ENCODE measurements at places on chromosomes 5 and 9. TPM values are rescaled to one million over a fixed set of nuclear protein-coding genes. Genes with fewer than 3 reads are reported as not detected.

SELENOP gene
- 433 TPM for total RNA-seq

PCDHB4 gene
- 3.8 TPM for total RNA-seq

FRRS1L gene
- total RNA-seq = 7.8 TPM

MPDZ gene
- total RNA-seq = 96.8 TPM

SLC6A7 gene
- not detected for total RNA-seq

CHD1 gene
- 146 TPM for total RNA-seq

HMGCR gene
- 81.5 TPM for total RNA-seq

NRG2 gene
- total RNA-seq = 1.4 TPM

EGR1 gene
- total RNA-seq = 12.8 TPM

ANGPTL2 gene
- total RNA-seq = 37.7 TPM

INSYN2B gene
- total RNA-seq = 0.26 TPM

DNA sequence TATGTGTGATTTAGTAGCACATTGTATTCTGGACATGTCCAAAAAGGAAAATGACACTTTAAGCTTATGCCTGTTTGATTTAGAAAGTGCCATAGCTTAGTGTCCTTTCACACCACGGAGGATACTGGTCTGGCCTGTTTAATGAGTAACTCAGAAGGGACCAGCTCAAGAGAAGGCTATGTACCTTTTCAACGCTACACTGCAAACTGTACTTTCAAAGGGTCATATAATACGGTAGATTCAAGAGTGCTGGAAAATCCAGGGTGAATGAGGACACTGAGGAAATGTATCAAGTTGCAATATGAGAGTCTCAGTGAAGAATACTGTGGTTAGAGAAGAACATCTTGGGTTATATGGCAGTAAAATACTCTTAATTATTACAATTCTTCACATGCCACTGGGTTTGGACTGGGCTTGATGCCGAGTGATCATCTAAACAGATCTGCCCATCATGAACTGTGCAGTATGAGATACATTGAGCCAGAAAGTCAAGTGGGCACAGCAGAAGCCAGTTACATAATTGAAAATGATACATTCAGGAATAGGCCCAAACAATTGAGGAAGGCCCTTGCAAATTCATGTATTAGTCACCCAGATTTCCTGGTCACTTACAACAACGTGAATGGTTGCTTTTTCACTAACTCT is 1211.5 kb upstream of the CDH9 start:
- no peak for DNase-seq

DNA sequence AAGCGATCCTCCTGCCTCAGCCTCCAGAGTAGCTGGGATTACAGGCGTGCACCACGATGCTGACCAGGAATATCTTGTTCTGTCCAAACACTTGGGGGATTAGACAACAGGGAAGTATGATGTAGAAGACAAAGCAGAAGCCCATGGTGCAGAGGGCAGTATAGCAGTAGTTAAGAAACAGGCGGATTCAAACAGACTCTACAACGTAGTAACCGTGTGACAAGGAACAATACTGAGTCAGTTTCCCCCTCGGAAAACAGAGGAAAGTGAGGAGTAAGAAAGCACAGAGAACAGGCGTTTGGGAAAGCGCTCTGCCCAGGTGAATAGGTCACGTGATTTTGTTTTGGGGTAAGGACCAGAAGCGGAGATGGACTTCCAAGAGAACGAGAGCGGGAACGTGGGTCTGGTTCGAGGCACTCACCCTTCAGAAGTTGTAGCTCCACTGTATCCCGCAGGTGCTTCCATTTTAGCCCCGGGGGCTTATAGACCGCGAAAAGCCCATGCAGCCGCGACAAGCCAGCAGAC is 306 bp downstream of the TRUB2 start:
- DNase-seq = no peak

- DNase-seq = no peak
These were observed 345.5 kb upstream of the PAPPA start for GRCh38 chr9:115808108-115808507.

DNA sequence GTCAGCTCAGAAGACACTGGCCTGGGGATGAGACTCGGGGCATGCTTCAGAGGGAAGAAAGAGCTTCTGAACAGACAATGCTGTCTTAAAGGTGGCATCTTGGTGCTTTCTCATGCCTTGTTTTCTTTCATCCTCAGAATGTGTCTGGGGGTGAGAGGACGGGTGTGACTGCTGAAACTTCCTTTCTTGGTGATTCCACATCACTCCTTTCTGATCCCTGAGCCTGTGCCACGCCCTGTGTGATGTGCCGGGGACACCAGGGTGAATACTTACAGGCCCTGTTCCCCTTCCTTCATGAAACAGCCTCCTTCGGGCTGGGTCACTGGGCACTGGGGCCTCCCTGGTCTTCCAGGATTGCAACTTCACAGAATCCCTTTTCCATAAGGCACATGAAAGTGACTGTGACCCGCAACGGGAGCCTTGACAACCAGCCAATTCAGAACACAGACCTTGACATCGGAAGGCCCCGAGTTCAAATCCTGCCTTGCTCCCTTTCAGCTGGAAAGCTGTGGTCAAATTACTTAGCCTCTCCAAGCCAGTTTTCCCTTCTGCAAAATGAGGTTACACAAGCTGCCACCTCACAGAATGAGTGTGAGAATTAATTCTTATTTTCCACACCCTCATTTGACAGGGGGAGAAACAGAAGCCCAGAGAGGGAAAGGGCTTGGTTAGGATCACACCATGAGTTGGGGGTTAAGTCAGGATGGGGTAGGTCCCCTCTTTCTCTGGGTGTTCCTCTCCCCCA is 44.1 kb upstream of the IL17B start:
- DNase-seq = no peak

- DNase-seq = no peak
These were observed 17.0 kb downstream of the BICD2 start for GRCh38 chr9:92747459-92748232.

DNA sequence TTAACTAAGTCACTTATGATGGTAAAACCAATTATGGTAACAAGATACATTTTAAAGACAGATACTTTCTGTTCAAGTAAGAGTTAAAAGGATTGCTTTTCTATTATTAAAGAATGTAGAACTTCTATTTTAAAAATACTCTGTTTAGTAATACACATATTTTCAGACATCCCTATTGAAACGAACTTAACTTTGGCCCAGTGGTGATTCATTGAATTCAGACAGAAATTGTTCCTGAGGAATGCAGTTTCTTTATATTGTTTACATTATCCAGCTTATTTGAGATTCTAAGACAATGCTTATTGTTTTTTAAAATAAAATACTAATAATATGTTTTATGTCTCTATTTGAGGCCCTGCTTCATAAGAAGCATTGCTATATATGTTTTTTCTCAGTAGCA is 816.4 kb downstream of the SEMA5A start:
- DNase-seq = no peak

GRCh38 chr5:62460578-62460983 is 48.0 kb downstream of the IPO11 start:
- DNase-seq = peak; percentile 23

- no peak for DNase-seq
These were observed 195.6 kb upstream of the RAI14 start for GRCh38 chr5:34460496-34460895.

DNA sequence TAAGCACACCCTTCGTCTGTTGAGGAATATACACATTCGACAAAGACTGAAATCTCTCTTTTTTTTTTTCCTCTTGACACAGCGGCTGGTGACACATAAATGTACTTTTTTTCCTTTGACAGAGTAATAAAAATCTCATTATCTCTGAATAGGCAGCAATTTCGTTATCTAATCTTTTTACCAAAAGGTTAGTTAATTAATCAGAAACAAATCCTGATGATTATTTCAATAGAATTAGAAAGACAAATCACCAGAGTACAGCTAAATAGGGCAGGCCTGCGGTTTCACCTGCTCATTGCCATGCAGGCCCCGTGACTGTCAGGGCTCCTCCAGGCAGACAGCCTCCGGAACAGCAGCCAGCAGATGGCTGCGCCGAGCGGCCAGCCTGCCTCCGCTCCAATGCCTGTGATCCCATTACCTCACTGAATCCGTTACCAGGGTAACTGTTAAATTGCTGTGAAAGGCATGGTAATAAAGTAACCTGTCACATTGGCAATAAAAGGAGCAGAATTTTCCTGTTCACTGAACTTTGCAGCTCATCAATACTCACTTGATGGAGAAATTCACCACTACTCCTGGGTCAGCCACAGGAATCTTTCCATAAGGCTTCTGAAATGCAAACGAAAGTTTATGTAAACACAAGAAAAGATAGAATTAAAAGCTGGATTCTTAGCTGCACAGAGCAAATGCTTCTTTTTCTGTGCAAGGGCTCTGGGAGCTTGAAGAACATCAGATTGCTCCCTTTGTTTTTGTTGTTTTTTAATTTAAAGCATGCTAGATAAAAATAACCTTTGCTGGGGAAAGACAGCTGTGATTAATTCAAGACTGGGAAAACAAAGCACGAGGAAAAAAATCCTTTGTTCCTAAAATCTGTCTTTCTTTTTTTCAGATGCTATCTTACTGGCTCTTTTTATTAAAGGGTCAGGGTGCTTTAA is 666.4 kb upstream of the ZNF608 start:
- peak; percentile 69 for DNase-seq

DNA sequence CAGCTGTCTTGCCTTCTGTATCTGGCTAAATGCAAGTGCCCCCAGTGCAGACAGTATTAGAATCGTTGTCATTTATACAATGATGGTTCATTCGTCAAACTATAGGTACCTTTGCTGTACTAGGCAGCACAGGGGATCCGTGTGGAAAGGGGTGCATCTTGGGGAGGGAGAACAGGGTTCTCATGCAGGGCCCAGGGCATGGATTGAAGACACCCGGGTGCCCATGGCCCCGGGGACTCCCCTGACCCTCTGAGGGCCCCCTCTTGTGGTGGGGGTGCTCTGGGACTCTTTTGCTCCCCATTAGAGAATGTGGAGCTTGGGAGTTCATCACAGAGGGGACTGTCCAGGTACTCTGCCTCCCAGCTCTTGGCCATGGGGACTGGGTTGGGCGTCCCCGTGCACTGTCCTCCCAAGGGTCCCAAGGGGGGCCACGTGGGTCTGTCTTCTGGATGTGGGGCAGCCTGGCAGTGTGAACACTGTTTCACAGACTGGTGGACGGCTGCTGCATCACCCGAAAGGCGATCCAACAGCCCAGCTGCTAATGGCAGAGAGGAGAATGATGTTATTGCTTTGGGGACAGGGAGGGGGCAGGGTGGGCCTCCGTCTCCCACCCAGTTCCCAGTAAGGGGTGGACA is 36.9 kb upstream of the RXRA start:
- DNase-seq = no peak

GRCh38 chr5:74490814-74491213 is 149.7 kb downstream of the ENC1 start:
- DNase-seq = no peak

DNA sequence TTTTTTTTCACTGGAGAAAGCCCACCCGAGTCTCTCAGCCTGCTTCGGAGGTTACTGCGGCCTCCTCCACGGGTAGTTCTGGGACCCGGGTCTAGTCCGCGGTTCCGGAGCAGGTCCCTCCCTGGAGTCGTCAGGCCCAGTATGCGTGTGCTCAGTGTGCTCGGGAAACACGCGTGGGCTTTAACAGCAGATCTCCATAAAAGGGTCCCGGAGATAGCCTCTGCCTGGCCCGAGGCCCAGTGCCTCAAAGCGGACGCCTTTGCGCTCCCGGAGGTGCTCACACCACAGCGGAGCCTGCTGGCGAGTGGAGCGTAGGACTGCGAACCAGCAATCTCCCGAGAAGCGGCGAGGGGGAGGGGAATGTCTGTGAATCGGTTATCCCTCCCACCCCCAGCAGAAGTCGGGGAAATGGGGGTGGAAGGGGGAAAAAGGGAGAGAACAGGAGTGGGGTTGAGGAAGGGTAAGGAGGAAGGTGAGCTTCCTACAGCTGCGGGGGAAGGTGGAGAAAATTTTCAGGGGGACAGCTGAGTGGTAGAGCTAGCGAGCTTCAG is 28.7 kb downstream of the CDKN2A start:
- no peak for DNase-seq

DNA sequence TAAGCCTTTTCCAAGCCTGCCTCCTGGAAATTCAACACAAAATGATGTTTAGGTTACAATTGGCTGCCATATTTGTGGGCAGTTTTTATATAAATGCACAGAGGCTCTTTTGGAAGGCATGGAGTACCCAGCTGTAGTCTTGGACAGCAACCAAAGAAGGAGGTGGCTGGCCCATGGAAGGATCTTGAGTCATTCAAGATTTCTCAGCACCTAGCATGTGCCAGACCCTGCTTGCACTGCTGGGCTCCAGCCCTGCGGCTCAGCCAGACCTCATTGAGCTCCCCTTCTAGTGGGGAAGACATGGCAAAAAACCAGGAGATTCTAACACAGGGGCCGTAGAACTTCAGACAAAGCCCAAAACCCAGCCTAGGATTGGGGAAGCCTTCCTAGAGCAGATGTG is 22.1 kb downstream of the JADE2 start:
- DNase-seq = no peak

GRCh38 chr9:87950765-87951488 is 23.4 kb downstream of the CDK20 start:
- DNase-seq = no peak

- DNase-seq = no peak
These were observed 45.8 kb upstream of the ENTREP1 start for GRCh38 chr9:69279084-69279731.

DNA sequence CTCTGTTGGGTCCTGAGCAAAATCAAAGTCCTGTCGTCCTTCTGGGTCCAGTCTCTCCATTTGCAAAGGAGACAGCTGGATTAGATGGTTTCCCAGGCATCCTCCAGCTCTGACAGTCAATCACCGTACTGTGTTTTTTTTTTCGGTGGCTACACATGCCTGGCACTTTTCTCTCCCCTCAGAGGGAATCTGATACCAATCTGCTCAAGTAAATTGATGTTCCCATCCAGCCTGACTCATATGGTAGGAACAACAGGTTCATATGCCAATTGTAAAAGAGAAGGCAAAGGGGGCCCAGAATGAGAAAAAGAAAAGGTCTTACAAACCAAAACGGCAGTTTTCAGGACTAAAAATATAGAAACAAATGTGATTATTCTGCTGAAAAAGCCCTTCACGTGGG is 1.2 kb downstream of the FBXO10 start:
- no peak for DNase-seq

- DNase-seq = no peak
These were observed 441.5 kb downstream of the RASEF start for GRCh38 chr9:82621447-82621846.

GRCh38 chr9:76013809-76014208 is 123.3 kb downstream of the PCSK5 start:
- no peak for DNase-seq

- no peak for DNase-seq
These were observed 33.7 kb downstream of the LHX3 start for GRCh38 chr9:136171009-136171800.

GRCh38 chr9:70111042-70111602 is 67.5 kb downstream of the MAMDC2 start:
- no peak for DNase-seq

DNA sequence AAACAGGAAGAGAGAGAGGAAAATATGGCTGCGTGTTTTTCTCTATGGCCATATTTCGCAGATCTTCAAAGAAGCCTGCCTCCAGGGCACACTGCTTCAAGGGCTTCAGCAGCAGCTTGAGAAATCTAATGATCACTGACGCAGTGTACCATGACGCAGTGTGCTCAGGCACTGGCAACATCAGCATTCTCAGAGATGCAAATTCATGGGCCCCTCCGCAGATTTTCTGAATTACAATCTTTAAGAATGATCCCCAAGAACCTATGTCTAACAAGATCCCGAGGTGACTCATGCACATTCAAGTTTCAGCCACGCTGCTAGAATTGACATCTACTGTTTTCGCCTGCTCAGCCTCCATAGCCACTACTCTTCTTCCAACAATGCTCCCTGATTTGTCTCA is 143.9 kb upstream of the ZNF366 start:
- no peak for DNase-seq

- DNase-seq = no peak
These were observed 31.9 kb upstream of the SSBP2 start for GRCh38 chr5:81782811-81783210.

- DNase-seq = no peak
These were observed 61.9 kb downstream of the SNX24 start for GRCh38 chr5:122907276-122907675.
